ENCODE measurements at places on chromosomes 13 and 19.
A peak's percentile ranks its signal among the peaks of the same experiment; 100 is the strongest.

- DNase-seq = no peak
- H3K36me3 ChIP-seq = no peaks in the 10 kb centered on the region
- no peak overlapping the region for H3K27ac ChIP-seq
- H3K27me3 ChIP-seq = no peaks in the 10 kb centered on the region
- no peak overlapping the region for H3K4me3 ChIP-seq
These were observed 14.0 kb upstream of the KPTN start for GRCh38 chr19:47497821-47498520.

DNA sequence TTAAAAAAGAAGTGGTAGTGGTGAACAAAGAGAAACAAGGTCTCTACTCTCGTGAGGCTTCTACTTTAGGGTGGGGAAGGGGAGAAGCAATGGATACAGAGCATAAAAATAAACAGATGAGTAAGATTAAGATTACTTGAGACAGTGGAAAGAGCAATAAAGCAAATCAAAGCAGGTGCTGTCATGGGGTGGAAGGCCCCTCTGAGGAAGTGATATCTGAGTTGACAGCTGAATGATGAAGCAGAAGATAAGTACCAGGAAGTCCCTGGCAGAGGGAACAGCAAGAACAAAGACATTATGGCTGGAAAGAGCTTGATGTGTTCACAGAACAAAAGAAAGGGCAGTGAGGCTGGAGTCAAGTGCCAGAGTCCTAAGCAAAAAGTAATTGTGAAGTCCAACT lies 221.8 kb downstream of the ENOX1 start:
- no peak for DNase-seq
- H3K36me3 ChIP-seq = no peaks in the 10 kb centered on the region
- H3K27ac ChIP-seq = no peak overlapping the region
- H3K4me1 ChIP-seq = no peaks in the 10 kb centered on the region
- H3K27me3 ChIP-seq = no peaks in the 10 kb centered on the region

DNA sequence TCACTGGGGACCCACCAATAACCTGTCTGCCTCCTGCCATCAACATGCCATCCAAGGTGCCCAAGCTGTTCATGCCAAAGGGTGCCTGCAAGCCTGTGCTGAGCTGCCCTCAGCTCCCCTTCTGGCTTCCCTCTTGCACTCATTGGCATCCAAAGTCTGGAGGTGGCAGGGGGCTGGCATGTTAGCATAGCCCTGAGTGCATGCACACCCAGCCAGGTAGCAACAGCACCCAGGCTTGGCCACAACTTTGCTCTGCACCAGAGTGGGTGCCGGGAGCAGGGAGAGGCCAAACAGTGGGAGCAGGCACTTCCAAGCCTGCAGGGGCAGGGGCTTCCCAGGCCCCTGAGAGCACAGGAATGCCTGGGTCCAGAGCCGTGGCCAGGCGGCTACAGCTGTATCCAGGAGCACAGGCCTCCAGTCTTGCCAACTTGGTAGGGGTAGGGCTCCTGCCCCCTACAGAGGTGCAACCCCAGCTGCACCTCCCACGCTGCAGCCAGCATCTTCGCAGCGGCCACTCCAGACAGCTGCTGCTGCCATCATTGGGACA lies 26.1 kb upstream of the TBC1D4 start:
- no peaks in the 10 kb centered on the region for H3K27me3 ChIP-seq
- no peaks in the 10 kb centered on the region for H3K36me3 ChIP-seq
- no peak overlapping the region for H3K4me3 ChIP-seq
- no peak for DNase-seq

GRCh38 chr19:47239610-47240296 lies 8.8 kb upstream of the BBC3 start:
- no peak overlapping the region for H3K27ac ChIP-seq
- H3K4me3 ChIP-seq = peak overlapping the region; percentile 73
- H3K36me3 ChIP-seq = no peaks in the 10 kb centered on the region
- H3K27me3 ChIP-seq = peaks cover 41% of the 10 kb centered on the region
- DNase-seq = peak; percentile 84
- peaks cover 23% of the 10 kb centered on the region for H3K4me1 ChIP-seq

GRCh38 chr13:52377898-52378297 lies 28.1 kb downstream of the THSD1 start:
- no peaks in the 10 kb centered on the region for H3K27me3 ChIP-seq
- no peaks in the 10 kb centered on the region for H3K36me3 ChIP-seq
- no peak overlapping the region for H3K4me3 ChIP-seq
- DNase-seq = no peak

- peak overlapping the region; percentile 89 for H3K27ac ChIP-seq
- peaks cover 23% of the 10 kb centered on the region for H3K36me3 ChIP-seq
- H3K4me3 ChIP-seq = peak overlapping the region; percentile 94
- H3K27me3 ChIP-seq = no peaks in the 10 kb centered on the region
- H3K4me1 ChIP-seq = peaks cover 26% of the 10 kb centered on the region
These were observed 1.3 kb downstream of the TRIP10 start for GRCh38 chr19:6740589-6741343.

GRCh38 chr19:1901940-1902404 lies 3.2 kb upstream of the ADAT3 start:
- no peaks in the 10 kb centered on the region for H3K36me3 ChIP-seq
- no peak for DNase-seq
- H3K27ac ChIP-seq = no peak overlapping the region
- H3K4me3 ChIP-seq = no peak overlapping the region
- no peaks in the 10 kb centered on the region for H3K27me3 ChIP-seq

GRCh38 chr13:49997955-49998354 lies 1.1 kb downstream of the TRIM13 start:
- peaks cover 14% of the 10 kb centered on the region for H3K4me1 ChIP-seq
- DNase-seq = peak; percentile 54

DNA sequence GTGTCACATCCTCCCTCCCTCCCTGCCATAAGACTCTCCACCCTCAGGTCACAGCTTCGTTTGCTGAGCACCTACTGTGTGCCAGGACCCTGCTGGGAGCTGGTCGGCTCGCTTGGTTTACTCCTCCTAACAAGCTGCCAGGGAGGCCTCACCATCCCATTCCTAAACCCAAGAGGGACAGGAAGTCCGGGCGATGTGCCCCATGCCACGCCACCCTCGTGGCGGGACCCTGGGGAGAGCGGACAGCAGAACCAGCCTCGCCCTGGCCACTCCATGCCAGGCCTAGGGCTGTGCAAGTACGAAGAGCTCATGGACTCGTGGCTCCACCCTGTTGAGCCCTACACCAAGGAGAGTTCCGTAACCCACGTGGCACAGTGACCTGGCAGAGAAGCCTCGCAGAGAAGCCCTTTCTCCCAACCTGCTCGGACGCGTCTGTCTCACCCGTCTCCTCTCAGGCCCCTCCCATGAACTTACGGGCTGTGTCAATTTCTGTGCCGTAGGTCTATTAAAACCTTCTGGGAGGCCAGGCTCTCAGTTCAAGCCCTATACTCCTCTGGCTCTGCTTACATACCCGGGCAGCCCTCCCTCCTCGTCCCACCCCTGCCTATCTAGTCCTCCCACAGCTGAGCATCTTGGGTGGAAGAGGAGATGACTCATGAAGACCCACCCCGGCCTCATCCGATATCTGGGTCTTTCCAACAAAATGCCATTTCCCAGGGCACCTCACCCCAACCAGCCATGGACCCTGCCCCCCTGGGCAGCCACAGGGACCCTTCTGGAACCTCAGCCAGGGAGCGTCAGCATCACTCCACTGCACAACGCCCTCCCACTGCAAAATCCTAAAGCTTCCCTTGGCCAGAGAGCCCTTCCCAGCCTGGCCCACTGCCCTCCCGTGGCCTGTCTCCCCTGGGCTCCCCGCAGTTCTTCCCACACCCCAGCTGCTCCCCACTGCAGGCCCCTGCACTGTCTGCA lies 2.6 kb downstream of the UBXN6 start:
- H3K4me1 ChIP-seq = peaks cover 12% of the 10 kb centered on the region
- H3K27ac ChIP-seq = no peak overlapping the region
- H3K27me3 ChIP-seq = no peaks in the 10 kb centered on the region
- H3K36me3 ChIP-seq = no peaks in the 10 kb centered on the region

DNA sequence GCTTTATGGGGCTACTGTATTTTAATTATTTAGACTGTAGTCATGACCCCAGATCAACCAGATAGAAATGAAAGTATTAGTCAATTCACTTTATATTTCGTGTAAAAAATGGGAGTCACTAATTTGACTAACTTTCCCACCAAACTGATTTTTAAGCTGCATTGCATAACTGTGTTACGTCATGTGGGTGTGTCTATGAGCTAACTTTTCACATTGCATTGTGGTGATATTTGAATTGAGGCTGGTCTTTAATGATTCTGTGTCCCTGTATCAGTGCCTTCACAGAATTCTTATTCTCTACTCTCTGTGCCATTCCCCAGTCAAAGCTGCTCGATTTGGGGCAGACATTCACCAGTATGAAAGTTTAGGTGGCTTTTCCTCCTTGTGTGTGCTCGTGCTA lies 172.7 kb upstream of the MAB21L1 start:
- no peak overlapping the region for H3K27ac ChIP-seq
- no peak for DNase-seq
- no peaks in the 10 kb centered on the region for H3K36me3 ChIP-seq
- no peaks in the 10 kb centered on the region for H3K27me3 ChIP-seq

- no peaks in the 10 kb centered on the region for H3K27me3 ChIP-seq
- no peak overlapping the region for H3K27ac ChIP-seq
- peaks cover 6% of the 10 kb centered on the region for H3K36me3 ChIP-seq
- H3K4me1 ChIP-seq = no peaks in the 10 kb centered on the region
These were observed 16.2 kb downstream of the UNC13A start for GRCh38 chr19:17671906-17672305.

- no peak for DNase-seq
- H3K27ac ChIP-seq = 0 out of 2 replicates have a peak overlapping the region, but pooled peaks have one; percentile 67
- H3K4me3 ChIP-seq = no peak overlapping the region
- no peaks in the 10 kb centered on the region for H3K27me3 ChIP-seq
- H3K4me1 ChIP-seq = peaks cover 28% of the 10 kb centered on the region
- no peaks in the 10 kb centered on the region for H3K36me3 ChIP-seq
These were observed 46.9 kb downstream of the SIPA1L3 start for GRCh38 chr19:37953918-37954303.
